ENCODE measurements at places on chromosomes 5 and 9.

- no peak for DNase-seq
Measured at GRCh38 chr5:132501961-132502931, 11.7 kb upstream of the IRF1 start.

- no peak for DNase-seq
Measured at GRCh38 chr5:151663617-151664293, 23.0 kb downstream of the SPARC start.

GRCh38 chr5:88377240-88377639 is 108.6 kb upstream of the TMEM161B start:
- no peak for DNase-seq

DNA sequence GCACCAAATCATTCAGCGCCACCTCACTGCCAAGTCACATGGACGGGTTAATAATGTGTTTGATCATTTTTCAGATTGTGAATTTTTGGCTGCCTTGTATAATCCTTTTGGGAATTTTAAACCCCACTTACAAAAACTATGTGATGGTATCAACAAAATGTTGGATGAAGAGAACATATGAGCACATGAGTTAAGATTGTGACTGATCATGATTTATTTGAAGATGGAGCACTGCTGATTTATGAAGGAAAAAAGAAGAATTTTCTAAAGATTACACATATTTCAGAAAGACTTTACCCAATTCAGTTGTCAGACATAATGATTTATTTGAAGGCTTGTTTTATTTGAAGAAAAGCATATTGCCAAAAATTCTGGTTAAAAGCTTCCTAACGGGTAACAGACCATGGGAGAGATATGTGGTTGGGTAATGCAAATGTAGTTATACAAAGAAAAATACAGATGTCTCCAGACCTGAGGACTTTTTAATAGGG is 37.4 kb downstream of the TNFAIP8 start:
- no peak for DNase-seq

- no peak for DNase-seq
Measured at GRCh38 chr9:129392093-129392541, 214.1 kb upstream of the IER5L start.

GRCh38 chr5:6995115-6995514 is 281.9 kb downstream of the TENT4A start:
- DNase-seq = no peak

GRCh38 chr5:127335381-127335780 is 44.8 kb downstream of the MEGF10 start:
- DNase-seq = no peak

DNA sequence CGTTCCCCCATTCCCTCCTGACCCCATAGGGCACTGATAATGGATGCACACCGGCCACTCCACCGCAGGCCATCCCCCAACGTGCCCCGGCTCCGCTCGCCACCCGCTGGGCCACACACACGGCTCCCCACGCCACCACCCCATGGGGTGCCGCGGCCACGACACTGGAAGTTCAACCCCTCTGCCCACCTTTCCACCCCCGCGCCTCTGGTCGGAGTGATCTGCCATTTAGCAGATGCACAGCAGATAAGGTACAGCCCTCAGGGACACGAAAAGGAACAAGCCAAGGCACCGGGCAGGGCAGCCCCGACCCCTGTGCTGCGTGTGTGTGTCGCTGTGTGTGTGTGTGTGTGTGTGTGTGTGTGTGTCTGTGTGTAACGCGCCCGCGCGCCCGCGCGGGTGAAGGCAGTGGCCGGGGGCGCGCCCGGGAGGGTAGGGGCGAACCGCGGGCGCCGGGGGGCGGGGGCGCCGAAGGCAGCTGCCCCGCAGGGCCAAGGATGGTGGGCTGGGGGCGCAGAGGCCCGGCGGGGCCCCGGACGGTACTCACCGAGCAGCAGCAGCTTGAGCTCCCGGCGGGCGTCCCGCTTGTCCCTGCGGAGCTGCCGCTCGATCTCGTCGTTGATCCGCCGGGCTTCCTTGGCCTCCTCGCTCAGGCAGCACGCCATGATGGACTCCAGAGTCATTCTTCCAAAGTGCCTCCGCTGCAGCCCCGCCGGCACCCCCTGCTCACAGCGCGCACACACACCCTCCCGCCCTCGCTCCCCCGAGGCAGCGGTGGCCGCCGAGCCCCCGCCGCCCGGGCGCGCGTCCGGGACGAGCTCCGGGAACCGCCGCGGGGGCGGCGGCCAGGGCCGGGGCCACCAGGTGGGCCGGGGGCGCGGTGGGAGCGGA is 813 bp downstream of the GNAQ start:
- DNase-seq = peak; percentile 62

GRCh38 chr5:112253478-112254250 is 165.4 kb downstream of the EPB41L4A start:
- no peak for DNase-seq

GRCh38 chr5:110048491-110048890 is 358.8 kb downstream of the MAN2A1 start:
- DNase-seq = no peak

- DNase-seq = peak; percentile 16
Measured at GRCh38 chr5:43193181-43193893, 1.3 kb downstream of the NIM1K start.

DNA sequence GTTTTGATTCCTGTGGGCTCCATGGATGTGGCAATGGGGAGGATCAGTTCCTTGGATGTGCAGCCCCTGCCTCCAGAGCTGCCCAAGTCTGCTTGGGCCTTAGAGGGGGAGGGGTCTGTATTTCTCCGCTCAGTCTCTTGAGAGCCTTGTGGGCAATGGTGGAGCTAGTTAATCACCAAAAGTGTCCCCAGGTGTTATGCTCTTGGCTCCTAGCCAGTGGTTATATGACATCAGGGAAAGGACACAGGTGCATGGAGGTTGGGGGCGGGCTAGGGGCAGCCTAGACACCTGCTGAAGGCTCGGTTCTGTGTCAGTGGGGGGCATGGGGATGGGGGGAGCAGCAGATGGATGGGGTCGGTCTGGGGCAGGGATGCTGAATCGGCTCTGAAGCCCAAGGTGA is 12.4 kb upstream of the ARAP3 start:
- no peak for DNase-seq

- no peak for DNase-seq
Measured at GRCh38 chr5:1005249-1005851, 3.3 kb upstream of the NKD2 start.

- DNase-seq = no peak
Measured at GRCh38 chr9:99189186-99189585, 32.6 kb downstream of the ALG2 start.

GRCh38 chr9:37922363-37923117 is 18.6 kb upstream of the SLC25A51 start:
- no peak for DNase-seq

DNA sequence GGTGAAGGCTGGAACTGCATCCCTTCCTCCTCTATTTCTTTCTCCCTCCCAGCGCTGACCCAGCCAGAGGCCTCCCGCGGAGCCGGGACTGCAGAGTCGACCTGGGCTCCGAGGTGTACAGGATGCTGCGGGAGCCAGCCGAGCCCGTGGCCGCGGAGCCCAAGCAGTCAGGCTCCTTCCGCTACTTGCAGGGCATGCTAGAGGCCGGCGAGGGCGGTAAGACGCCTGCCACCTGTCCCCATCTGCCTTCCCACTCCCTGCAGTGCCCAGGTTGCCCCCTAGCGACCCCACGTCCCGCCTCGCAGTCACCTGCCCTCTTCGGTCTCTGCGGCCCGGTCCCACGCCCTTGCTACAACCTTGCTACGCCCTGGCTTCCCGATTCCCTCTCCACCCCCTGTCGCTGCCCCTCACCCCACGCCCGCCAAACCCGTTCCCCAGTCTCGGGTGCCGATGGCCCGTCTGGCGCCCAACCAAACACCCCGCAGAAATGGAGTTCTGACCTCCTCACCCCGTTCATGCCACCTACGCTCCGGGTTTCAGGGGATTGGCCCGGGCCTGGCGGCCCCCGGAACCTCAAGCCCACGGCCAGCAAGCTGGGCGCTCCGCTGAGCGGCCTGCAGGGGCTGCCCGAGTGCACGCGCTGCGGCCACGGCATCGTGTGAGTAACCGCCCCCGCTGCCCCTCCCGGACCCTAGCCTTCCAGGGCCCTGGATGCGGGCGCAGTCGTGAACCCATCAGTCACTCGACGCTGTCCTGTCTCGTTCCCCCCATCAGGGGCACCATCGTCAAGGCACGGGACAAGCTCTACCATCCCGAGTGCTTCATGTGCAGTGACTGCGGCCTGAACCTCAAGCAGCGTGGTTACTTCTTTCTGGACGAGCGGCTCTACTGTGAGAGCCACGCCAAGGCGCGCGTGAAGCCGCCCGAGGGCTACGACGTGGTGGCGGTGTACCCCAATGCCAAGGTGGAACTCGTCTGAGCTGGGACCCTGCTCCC is 14.1 kb downstream of the PDLIM4 start:
- no peak for DNase-seq

GRCh38 chr5:158769079-158769478 is 330.6 kb downstream of the EBF1 start:
- no peak for DNase-seq

- DNase-seq = no peak
Measured at GRCh38 chr5:97846643-97847042, 663.6 kb upstream of the RIOK2 start.

DNA sequence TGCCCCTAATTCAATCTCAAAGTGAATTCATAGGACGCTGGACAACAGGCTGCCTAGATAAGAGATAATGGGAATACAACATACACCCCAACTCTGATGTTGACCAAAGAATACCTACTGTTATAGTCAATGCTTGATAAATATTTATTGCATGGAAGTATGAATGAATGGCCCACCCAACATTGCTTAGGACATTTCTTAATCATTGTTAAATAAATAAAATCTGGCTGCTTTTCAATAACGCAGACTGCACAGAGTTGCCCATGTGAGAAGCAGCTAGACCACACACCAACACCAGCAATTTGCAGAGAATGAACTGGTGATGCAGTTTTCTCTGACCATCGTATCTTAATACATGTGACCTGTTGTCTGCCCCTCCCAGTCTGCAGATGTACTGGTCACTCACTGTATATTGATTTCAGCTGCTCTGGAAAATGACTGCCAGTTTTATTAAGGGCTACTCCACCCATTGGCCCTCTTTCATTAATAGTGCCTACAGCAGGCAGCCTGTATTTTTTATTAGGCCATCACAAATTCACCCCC is 236.2 kb upstream of the WWC1 start:
- DNase-seq = no peak

- DNase-seq = no peak
Measured at GRCh38 chr5:138978581-138978980, 103.4 kb upstream of the LRRTM2 start.

GRCh38 chr9:128600099-128600498 is 47.7 kb downstream of the SPTAN1 start:
- DNase-seq = no peak

DNA sequence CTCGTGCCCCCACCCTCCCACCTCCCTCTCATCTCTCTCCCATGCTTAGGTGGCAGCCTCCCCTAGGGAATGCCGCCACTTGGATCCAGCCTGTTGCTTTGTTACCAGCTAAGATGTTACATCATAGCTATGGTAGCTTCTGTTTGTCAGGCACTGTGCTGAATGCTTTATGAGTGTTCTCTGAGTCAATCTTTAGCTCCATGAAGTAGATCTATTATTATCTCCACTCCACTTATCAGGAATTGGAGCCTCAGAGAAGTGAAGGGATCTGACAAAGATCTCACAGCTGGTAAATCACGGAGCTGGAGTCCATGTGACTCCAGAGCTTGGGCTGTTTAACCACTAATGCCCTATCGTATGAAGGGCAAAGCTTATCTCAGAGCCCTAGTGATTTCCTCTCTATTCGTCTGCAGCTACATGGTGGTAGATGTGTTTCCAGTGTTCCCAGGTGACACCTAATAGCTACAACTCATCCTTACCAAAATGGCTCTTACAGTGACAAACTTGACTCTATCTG is 54.1 kb downstream of the GARNL3 start:
- no peak for DNase-seq

- DNase-seq = no peak
Measured at GRCh38 chr5:68215898-68216244, 315 bp downstream of the PIK3R1 start.

- DNase-seq = no peak
Measured at GRCh38 chr9:130245474-130245873, 20.1 kb upstream of the HMCN2 start.

DNA sequence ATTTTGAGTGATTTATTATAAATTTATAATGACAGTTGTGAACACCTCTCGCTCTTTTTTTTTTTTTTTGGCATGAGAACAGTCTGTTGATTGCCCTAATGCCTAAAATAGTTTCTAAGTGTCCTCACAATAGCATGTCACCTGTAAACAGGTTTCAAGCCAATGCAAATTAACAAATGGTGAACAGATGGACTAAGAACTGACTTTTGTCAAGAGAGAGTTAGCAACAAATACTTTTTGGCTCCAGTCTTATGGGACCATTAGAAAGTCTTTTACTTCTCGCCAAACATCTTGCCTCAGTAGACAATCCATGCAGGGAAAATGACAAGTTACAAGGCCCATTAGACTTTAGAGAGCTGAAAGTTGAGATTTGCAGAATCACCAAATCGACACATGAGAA is 67.8 kb downstream of the MED27 start:
- DNase-seq = no peak

- DNase-seq = no peak
Measured at GRCh38 chr5:179478624-179479023, 71.7 kb upstream of the RUFY1 start.

DNA sequence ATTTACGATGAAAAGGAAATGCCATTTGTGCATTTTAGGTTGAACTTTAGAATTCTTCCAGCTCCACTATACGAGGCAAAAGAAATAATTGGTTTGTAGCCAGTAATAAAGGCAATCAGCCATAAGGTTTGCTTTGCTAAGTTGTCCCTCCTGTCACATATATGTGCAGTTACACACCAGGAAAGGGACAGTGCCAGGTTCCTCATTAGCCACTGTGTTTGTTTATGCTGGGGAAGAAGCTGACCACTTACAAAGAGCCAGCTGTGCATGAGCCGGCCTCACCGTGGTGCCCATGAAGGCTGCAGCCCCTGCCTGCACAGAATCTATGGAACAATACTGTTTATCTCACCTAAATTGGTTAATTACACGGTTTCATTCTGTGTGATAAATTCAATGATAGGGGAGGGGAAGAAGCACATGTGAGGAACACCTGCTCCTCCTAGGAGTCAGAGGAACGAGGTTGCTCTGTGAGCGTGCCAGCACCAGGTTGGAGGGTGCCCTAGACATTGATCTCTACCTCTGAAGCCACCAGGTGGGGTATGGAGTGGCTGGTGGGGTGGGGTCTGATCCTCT is 173.8 kb upstream of the DAP start:
- DNase-seq = no peak

DNA sequence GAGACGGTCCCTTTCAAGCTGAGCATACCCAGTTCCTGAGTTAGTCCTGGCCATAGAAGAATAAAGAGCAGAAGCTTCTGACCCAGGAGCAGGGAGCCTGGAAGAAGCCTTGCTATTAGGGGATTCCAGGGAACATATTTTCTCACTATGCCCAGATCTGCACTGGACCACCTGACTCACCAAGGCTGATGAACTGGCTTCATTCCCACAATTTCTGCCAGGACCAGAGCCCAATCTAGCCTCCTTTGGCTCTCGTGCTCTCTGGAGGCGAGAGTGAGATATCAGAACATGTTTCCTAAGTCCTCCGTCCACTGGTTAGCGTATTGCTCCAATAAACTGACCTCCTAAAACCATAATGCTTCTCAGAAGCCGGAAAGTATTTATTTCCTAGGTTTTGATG is 9.9 kb downstream of the GABBR2 start:
- no peak for DNase-seq

GRCh38 chr9:117073539-117074341 is 341.1 kb downstream of the ASTN2 start:
- no peak for DNase-seq

All from activated CD8-positive, alpha-beta memory T cell treated with anti-CD3 and anti-CD28 coated beads, Interleukin-2, amount 50 U/mL, for 4 hours (primary cell).